Activated B cell treated with CpG ODN at 0.5 μM for 24 hours (primary cell): ENCODE measurements at places on chromosomes 5 and 9. TPM values are rescaled to one million over a fixed set of nuclear protein-coding genes. Genes with fewer than 3 reads are reported as not detected.

- no peak overlapping the region for H3K4me3 ChIP-seq
- DNase-seq = no peak
- peaks cover 10% of the 10 kb centered on the region for H3K27me3 ChIP-seq
- H3K27ac ChIP-seq = no peak overlapping the region
- peaks cover 11% of the 10 kb centered on the region for H3K4me1 ChIP-seq
Observed at GRCh38 chr9:113570106-113570505, 106.6 kb downstream of the RGS3 start.

DNA sequence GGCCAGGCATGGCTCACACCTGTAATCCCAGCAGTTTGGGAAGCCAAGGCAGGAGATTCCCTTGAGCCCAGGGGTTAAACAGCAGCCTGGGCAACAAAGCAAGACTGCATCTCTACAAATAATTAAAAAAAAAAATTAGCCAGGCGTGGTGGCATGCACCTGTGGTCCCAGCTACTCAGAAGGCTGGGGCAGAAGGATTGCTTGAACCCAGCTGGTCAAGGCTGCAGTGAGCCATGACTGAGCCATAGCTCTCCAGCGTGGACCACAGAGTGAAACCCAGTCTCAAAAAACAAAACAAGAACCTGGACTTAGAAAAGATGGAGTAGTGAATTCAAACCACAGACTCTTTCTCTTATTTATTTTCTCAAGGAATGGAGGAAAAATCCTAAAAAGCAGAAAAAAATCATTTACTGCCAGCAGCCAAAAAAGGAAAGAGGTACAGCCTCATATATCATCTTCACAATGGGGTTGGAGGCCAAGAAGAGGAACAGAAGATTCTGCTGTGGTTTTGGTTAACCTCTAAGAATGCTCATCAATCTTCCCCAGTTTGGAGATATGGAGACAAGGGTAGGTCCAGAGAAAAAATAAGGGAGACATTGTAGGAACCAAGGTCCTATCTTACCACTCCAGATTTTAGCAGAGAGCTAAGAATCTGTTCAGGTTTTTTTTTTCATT, 40.0 kb upstream of the MYO10 start:
- peaks cover 2% of the 10 kb centered on the region for H3K27me3 ChIP-seq
- H3K4me1 ChIP-seq = no peaks in the 10 kb centered on the region
- no peak overlapping the region for H3K27ac ChIP-seq
- DNase-seq = no peak
- no peaks in the 10 kb centered on the region for H3K36me3 ChIP-seq

- no peak overlapping the region for H3K27ac ChIP-seq
- DNase-seq = no peak
- H3K36me3 ChIP-seq = no peaks in the 10 kb centered on the region
- no peaks in the 10 kb centered on the region for H3K27me3 ChIP-seq
- H3K4me1 ChIP-seq = no peaks in the 10 kb centered on the region
Observed at GRCh38 chr5:167903659-167904058, 387.8 kb upstream of the WWC1 start.

- no peak for DNase-seq
- H3K4me3 ChIP-seq = no peak overlapping the region
- no peaks in the 10 kb centered on the region for H3K4me1 ChIP-seq
- no peaks in the 10 kb centered on the region for H3K36me3 ChIP-seq
Observed at GRCh38 chr5:100623719-100624118, 88.5 kb downstream of the FAM174A start.

DNA sequence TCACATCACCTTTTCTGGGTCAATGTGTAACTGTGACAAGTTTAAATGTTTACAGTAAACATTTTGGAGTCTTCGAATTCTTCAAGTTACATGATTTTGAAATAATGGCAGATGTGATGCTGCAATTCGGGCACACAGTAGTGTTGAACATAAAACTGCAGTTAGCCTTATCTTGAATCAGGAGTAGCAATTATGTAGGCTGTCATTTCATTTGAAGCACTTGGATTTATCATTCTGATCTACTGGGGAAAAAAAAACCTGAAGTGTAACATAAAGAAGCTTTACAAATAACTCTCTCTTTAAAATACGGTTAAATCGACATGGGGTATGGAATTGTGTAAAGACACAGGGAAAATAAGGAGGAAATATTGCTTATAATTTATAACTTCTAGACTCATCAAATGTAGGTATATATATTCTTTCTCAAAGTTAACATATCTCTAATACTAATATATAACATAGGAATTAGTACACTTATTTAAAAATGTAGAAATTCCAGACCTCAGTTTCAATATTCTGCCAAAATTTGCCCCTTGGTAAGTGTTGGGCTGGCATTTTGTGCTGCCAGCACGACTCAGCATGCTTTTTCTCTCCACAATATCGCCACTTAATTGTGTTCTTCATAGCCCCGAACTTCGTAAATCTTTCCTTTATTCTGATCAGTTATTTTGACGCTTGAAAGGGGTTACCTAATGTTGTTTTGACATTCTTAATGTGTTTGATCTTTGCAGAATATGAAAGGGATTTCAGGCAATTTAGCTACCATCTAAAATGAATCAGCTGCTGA, 226.7 kb downstream of the PRR16 start:
- no peaks in the 10 kb centered on the region for H3K27me3 ChIP-seq
- no peaks in the 10 kb centered on the region for H3K4me1 ChIP-seq
- no peak overlapping the region for H3K4me3 ChIP-seq
- DNase-seq = no peak

DNA sequence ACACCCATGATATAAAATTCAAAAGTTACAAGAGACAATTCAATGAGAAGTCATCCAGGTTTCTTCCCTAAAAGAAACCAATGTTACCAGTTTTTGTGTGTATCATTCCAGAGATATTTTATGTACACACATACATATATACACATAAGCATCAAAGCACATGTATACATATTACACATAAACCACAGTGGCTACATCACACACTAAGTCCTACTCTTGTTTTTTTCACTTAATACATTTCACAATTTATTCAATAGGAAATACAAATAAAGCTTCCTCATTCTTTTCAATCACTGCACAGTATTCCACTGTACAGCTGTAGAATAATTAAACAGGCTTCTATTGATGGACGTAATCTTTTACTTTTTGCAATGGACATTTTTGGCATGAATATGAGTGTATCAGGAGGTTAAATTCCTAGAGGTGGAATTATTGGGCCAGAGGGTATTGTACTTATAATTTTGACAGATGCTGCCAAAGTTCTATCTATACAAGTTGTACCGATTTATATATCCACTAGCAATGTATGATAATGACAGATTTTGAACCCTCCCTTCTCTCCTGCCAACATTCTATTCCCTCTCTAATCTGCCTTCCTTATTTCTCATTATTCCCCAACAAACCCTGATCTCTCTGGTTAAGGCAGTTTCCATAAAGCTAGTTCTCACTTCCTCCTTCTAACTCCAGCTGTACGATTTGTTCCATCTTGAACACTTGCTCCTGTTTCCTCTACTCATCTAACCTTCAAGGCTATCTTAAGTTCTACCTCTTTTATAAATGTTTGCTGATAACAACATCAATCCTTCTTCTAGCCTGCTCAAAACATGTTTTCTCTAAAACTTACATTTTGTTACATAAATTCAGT, 35.2 kb downstream of the MRPS27 start:
- H3K4me3 ChIP-seq = no peak overlapping the region
- no peak for DNase-seq
- no peaks in the 10 kb centered on the region for H3K27me3 ChIP-seq
- H3K27ac ChIP-seq = peak overlapping the region; percentile 8
- H3K4me1 ChIP-seq = peaks cover 25% of the 10 kb centered on the region

- peaks cover 3% of the 10 kb centered on the region for H3K27me3 ChIP-seq
- DNase-seq = no peak
- no peak overlapping the region for H3K27ac ChIP-seq
Observed at GRCh38 chr9:73183917-73184861, 32.5 kb downstream of the ANXA1 start.

DNA sequence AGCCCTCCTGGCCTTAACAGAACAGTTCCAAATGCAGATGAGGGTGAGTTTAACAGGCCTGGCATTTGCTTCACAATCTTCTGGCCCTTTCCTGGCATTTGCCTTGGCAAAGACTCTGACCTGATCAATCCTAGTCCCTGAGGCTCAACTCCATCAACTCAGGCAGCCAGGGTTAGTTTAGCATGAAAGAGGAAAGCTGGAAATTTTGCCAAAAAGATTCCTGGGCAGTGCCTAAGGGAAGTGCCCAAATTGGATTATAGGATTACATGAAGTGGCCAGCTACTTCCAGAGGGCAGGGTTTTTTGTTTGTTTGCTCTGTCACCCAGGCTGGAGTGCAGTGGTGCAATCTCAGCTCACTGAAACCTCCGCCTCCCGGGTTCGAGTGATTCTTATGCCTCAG, 36.8 kb downstream of the PCDHAC2 start:
- H3K4me1 ChIP-seq = peaks cover 1% of the 10 kb centered on the region
- H3K27me3 ChIP-seq = peaks cover 21% of the 10 kb centered on the region
- H3K27ac ChIP-seq = no peak overlapping the region
- H3K4me3 ChIP-seq = no peak overlapping the region
- no peak for DNase-seq
- no peaks in the 10 kb centered on the region for H3K36me3 ChIP-seq

DNA sequence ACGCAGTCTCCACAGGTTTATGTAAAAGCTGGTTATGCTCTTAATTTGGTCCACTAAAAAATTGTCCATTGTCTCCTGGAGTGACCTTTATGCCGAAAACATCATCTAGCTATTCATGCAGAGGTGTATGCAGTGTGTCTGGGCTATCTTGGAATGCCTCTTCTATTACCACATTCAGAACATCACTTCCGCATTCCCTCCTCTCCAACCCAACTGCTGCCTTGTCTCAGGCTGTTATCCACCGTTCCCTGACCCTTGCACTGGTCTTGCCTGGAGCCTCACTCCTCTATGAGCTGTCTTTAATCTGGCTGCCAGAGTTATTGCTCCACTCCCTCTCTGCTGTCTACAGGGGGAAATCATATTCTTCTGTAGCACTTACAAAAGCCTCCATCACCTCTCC, 214.1 kb upstream of the ANKRD55 start:
- H3K4me1 ChIP-seq = peaks cover 15% of the 10 kb centered on the region
- H3K27me3 ChIP-seq = no peaks in the 10 kb centered on the region
- H3K4me3 ChIP-seq = no peak overlapping the region
- no peaks in the 10 kb centered on the region for H3K36me3 ChIP-seq

DNA sequence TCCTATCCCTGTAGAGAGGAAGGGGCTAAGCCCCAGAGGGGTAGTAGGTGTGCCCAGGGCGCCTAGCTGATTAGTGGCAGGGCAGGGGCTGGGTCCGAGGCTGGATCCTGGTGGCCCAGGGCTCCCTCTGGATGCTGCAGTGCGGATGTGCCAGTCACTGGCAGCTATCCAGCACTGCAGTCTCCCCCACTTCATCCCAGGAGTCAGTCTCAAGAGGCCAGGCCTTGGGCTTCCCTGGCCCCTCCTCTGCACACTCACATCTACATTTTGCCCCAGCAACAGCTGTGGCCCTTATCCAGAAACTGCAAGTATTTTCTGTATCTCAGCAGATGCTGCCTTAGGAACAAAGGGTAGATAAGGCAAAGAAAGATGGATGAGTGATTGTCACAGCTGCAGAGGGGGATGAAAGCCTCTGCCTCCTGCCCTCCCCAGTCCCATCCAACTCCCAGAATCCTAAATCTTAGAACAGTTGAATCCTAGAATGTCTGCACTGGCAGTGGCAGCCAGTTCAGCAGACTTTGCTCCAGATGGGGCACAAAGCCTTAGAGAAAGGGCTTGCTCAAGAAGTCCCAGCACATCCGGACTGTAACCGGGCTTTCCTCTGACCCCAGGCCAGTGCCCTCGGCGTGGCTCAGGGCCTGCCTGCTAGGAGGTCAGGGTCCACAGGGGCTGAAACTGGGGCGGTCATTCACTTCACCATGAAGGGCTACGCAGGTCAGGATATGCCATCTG, 1.6 kb downstream of the ANXA6 start:
- H3K27ac ChIP-seq = peak overlapping the region; percentile 94
- peaks cover 92% of the 10 kb centered on the region for H3K4me1 ChIP-seq
- peak overlapping the region; percentile 91 for H3K4me3 ChIP-seq

GRCh38 chr9:22405869-22406659, 40.6 kb upstream of the DMRTA1 start:
- H3K36me3 ChIP-seq = no peaks in the 10 kb centered on the region
- no peak overlapping the region for H3K4me3 ChIP-seq
- H3K27ac ChIP-seq = no peak overlapping the region

DNA sequence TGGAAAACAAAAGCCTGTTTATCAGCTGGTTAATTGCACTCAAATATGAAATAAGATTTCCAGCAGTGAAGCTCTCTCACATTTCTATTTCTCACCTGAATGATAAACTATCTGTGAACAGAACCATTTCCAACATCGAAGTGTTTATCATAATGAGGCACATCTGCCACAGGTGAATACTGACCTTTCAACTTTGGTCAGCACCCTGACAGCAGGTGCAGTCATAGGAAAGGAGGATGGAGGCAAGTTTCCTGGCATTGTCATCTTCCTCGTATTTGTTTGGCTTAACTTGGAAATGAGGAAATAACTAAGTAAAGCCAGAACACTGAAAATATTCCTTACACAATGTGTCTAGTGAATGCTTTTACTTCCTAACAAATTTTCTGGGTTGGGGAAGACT, 716.4 kb downstream of the NR2F1-AS1 start:
- no peaks in the 10 kb centered on the region for H3K36me3 ChIP-seq
- H3K27ac ChIP-seq = no peak overlapping the region
- H3K4me1 ChIP-seq = no peaks in the 10 kb centered on the region
- no peaks in the 10 kb centered on the region for H3K27me3 ChIP-seq
- H3K4me3 ChIP-seq = no peak overlapping the region
- DNase-seq = no peak

DNA sequence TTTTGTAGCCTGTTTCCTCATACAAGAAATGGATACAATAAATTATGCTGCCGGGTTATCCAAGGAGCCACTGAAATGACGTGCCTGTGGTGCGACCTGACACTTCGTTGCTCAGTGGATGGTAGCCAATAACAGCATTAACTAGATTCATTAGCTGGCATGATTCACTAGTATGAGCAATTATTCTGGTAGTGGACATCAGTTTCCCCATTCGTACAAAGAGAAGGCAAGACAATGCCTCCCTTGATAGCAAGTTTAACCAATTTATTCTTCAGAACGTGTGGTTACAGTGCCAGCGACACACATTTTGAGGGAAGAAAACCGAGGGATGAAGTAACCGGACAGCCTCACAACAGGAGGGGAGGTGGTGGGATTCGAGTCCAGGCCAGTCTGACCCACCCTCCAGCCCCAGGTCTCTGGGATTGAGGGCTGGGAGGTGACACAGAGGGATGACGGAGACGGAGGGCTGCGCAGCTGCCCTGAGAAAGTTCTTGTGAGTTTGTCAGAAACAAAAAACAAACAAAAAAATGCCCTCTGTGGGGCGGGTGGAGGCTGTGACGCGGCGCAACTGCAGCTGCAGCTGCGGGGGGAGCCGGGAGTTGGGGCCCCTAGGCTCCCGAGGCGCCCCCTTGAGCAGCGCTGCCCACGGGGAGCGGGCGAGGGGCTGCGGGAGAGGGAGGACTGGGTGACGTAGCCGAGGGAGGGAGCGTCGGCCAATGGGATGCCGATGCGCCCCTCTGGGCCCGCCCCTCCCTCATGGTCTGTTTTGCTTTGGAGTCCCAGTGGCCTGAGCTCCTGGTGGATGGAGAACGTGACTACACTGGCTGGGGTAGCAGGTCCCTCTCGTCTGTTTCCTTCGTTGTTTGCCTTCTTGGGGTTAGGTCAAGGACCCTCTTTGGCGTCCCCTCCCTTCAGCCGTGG, 10.9 kb downstream of the LHX2 start:
- no peaks in the 10 kb centered on the region for H3K36me3 ChIP-seq
- H3K27me3 ChIP-seq = peaks cover 65% of the 10 kb centered on the region

- H3K4me3 ChIP-seq = peak overlapping the region; percentile 88
- peaks cover 2% of the 10 kb centered on the region for H3K27me3 ChIP-seq
- no peak for DNase-seq
- H3K36me3 ChIP-seq = peaks cover 36% of the 10 kb centered on the region
- peak overlapping the region; percentile 84 for H3K27ac ChIP-seq
Observed at GRCh38 chr5:79990205-79990597, 861 bp downstream of the MTX3 start.

The TYRP1 gene
- not detected in 2 replicates for total RNA-seq
